WTC11 (cell line): ENCODE measurements at places on chromosomes 1 and 21.
A peak's percentile ranks its signal among the peaks of the same experiment; 100 is the strongest.

GRCh38 chr21:41953249-41953830 is 478 bp downstream of the C2CD2 start:
- H3K36me3 ChIP-seq = no peaks in the 10 kb centered on the region
- H3K27ac ChIP-seq = no peak overlapping the region
- peaks cover 37% of the 10 kb centered on the region for H3K4me1 ChIP-seq
- H3K4me3 ChIP-seq = peak overlapping the region; percentile 68
- H3K27me3 ChIP-seq = peaks cover 19% of the 10 kb centered on the region
- DNase-seq = peak; percentile 24

DNA sequence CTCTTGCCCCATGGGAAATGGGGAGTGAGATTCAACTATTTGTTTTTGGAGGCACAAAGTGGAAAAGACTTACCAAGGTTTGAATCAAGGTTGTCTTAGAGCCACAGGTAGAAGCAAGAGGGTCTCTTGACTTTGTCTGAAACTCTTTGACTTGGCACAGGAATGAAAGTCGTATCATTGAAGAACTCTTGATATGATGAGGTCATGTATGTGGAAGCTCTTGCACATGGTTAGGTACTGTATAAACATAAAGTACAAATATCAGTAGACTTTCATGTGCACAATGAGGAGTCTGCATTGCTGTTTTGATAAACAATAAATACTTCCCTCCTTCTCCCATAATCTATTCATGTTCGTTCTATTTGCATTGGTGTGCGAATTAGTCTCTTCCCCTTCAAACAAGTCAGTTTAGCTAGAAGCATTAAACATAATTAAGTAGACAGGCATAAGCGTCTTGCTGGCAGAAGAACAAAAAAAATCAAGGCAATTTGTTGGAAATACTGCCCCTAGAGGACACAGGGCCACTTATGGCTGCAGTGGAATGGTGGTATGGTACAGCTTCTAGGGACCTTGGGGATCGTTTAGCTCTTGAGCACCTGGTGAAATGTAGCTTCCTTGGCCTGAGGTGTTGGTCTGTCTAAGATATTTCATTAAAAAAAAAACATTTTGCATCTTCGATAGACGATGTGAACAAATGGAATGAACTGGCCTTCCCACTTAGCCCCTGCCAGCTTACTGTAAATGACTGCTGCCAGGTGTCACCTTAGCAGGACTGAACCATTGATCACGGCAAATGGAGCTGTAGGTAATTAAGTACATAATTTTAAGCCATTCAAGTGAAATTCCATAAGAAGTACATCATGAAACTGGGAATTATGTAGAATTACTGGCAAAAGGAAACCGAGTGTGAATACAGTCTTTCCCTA is 218.0 kb upstream of the GALNT2 start:
- no peak for DNase-seq
- H3K4me1 ChIP-seq = no peaks in the 10 kb centered on the region
- no peak overlapping the region for H3K4me3 ChIP-seq

- no peak for DNase-seq
- H3K4me1 ChIP-seq = peaks cover 60% of the 10 kb centered on the region
- H3K27me3 ChIP-seq = peaks cover 24% of the 10 kb centered on the region
Measured at GRCh38 chr1:181113059-181113641, 24.6 kb downstream of the IER5 start.

- peak overlapping the region; percentile 91 for H3K27ac ChIP-seq
- H3K4me1 ChIP-seq = peaks cover 38% of the 10 kb centered on the region
- H3K27me3 ChIP-seq = peaks cover 17% of the 10 kb centered on the region
- H3K4me3 ChIP-seq = peak overlapping the region; percentile 68
Measured at GRCh38 chr1:230427981-230428380, 1.8 kb upstream of the PGBD5 start.

DNA sequence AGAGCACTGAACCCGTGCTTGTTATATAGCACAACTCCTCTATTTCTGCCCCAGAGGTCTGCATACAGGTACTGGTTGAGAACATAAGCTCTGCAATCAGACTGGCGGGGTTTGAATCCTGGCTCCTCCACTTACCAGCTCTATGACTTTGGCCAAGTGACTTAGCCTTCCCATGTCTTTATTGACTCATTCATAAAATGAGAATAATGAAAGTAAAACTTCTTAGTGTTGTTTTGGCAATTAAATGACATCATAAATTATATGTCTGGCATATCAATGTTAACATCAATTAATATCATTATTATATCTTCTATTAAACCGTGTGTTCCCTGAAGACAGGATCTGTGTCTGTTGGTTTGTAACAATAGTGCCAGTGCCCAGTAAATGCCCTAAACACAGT is 4.3 kb downstream of the INKA2 start:
- H3K4me3 ChIP-seq = no peak overlapping the region
- H3K27ac ChIP-seq = no peak overlapping the region
- peaks cover 24% of the 10 kb centered on the region for H3K4me1 ChIP-seq
- DNase-seq = no peak
- no peaks in the 10 kb centered on the region for H3K27me3 ChIP-seq

- peaks cover 70% of the 10 kb centered on the region for H3K36me3 ChIP-seq
- DNase-seq = no peak
- H3K27ac ChIP-seq = no peak overlapping the region
Measured at GRCh38 chr1:212769459-212770167, 22.0 kb downstream of the NSL1 start.

GRCh38 chr1:16152481-16153087 is 3.3 kb downstream of the EPHA2 start:
- peak overlapping the region; percentile 82 for H3K27ac ChIP-seq
- peak overlapping the region; percentile 86 for H3K4me3 ChIP-seq
- H3K27me3 ChIP-seq = no peaks in the 10 kb centered on the region
- H3K36me3 ChIP-seq = peaks cover 21% of the 10 kb centered on the region
- H3K4me1 ChIP-seq = peaks cover 53% of the 10 kb centered on the region

DNA sequence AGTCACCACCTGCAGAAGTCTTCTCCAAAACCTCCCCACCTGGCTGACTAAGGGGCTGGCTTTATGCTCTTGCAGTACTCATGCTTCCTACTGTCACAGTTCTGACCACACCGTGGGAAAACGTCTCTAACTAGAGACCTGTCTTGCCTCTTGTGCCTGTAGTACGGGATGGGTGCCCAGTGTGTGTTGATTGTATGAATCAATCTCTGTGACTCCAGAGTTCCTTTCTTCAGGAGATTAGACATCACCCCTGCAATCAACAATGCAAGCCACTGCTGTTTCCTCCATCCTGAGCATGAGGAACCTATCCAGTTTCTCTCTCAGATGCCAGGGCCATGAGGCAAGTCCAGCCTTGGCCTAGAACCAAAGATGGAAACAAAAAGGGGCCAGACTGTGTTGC is 64.1 kb downstream of the LRRN2 start:
- no peaks in the 10 kb centered on the region for H3K36me3 ChIP-seq
- H3K27me3 ChIP-seq = no peaks in the 10 kb centered on the region; the same call in 1 of the 2 replicates
- DNase-seq = no peak
- H3K4me3 ChIP-seq = no peak overlapping the region
- no peak overlapping the region for H3K27ac ChIP-seq

DNA sequence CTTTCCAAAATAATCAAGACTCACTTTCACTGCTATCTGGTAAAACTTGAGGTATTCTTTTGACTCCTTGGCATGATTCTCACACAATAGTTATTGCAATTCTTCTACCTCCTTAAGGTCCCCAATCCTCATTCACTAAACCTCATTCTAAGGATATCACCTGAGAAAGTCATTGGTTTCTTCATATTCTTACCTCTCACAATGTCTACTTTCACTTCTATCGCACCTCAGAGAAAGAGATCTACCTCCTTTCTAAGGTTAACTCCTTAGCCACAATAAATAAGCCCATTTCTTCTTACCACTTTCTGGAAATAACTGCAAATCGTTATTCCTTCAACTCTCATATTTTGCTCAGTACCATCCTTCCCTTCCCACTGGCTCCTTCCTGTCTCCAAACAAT is 18.7 kb downstream of the HNRNPR start:
- H3K27me3 ChIP-seq = no peaks in the 10 kb centered on the region
- H3K4me1 ChIP-seq = no peaks in the 10 kb centered on the region
- peaks cover 58% of the 10 kb centered on the region for H3K36me3 ChIP-seq
- H3K27ac ChIP-seq = peak overlapping the region; percentile 6; the same call in 1 of the 2 replicates
- no peak for DNase-seq
- no peak overlapping the region for H3K4me3 ChIP-seq

DNA sequence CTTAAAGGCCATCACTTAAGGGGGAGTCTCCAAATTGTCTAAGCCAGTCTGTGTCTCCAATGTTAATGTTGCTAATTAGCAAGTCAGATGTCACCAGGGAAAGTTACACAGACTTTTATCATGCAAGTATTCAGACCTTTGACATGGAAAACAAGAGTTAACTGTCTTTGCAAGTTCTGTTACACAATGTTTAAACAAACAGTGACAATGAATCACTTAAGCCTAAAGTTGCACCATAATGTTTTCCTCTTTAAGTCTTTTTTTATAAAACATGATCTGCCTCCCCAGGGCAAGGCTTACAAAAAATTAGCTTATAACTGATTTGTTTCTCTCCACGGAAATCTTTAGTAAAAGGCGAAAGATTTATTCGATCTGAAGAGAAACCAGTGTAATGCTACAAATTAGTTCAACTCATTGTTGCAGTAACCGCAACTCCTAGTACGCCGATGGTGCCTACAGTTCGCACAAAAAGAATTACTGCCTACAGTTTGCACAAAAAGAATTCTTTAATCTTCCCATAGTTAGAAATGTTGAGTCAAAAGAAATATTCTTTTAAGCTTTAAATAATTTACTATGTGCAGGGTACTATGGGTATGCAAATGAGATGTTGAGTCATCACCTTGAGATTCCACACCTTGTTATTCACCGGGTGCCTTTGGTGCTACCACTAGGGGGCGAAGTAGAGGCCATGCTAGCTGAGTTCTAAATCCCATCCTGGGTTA is 45.3 kb downstream of the HHAT start:
- peak overlapping the region; percentile 52 for H3K4me3 ChIP-seq
- H3K27me3 ChIP-seq = peaks cover 46% of the 10 kb centered on the region
- peak overlapping the region; percentile 98 for H3K27ac ChIP-seq
- H3K36me3 ChIP-seq = no peaks in the 10 kb centered on the region
- H3K4me1 ChIP-seq = peaks cover 55% of the 10 kb centered on the region

DNA sequence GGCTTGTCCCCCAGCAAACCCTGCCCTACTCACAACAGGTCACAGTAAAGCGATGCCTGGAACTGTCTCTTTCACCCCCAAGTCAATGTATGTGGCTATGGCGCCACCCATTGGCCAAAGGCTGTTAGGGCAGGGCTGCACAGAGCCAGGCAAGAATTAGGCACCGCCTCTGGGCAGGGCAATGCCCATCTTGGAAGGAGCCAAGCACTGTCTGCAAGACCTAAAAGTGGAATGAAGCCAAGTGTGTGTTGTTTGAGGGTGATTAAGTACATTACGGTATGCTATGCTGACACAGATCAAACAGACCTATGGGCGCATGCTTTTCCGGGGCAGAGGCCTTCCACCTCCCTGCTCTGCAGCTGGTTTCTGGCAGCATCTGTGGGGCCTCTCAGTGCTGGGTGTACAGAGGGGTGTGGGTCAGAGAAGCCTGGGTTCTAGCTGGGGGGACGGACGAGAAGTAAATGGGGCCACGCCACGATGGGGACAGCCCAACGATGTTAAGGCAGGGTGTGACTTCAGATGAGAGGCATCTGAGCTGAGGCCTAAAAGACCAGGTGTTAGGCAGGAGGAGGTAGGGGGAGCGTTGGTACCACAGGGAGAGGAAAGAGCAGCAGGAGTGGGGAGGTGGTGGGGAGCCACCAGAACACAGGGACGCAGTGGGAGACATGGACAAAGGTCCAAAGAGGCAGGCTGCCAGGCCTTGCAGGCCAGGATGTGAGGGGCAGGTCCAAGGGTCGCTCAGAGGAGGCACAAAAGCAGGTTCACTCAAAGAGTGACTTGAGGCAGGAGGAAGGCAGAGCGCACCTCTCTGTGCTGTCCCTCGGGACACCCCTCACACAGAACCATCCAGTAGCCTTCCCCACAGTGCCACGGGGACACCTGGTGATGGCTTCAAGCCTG is 49.8 kb downstream of the ACOT7 start:
- H3K4me1 ChIP-seq = peaks cover 14% of the 10 kb centered on the region
- H3K27me3 ChIP-seq = no peaks in the 10 kb centered on the region
- H3K36me3 ChIP-seq = no peaks in the 10 kb centered on the region
- no peak overlapping the region for H3K4me3 ChIP-seq

DNA sequence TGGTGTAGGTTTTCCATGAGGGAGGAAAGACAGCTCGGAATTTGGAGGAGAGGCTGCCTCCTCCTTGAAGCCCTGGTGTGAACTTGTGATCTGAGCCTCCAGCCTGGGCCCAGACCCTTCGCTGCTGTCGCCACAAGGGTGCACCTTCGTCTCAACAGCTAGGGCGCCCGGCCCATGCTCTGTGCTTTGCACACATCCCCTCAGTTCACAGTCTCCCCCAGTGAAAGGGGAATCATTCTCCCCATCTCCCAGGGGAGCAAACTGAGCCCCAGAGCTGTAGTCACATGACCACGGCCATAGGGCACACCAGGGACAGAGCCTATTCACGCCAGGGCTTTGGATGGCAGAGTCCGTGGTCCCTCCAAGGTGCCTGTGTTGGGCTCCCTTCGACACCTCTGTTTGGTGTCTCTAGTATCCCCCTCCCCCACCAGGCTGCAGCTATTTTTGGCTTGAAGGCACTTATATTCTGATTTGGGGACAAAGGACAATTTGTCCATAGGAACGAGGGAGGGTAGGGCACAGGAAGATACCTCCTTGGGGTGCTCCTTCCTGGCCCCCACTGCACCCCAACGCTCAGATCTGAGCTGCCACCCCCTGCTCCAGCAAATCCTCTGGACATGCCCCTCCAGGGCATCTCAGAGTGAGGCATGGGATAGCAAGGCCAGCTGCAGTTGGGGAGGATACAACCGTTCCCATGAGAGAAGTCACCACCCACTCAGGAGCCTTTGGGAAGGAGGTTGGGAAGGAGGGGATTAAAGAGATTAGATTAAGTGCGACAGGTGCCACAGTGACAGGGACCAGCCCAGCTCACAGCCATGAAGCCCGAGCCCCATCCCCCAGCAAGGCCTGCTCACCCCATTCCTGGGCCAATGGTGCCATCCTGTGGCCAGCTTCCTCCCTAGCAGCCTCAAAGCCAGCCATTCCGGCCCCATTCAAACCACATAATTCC is 15.7 kb downstream of the MATN1 start:
- peaks cover 2% of the 10 kb centered on the region; the same call in 1 of the 2 replicates for H3K27me3 ChIP-seq
- DNase-seq = peak; percentile 88
- H3K4me1 ChIP-seq = peaks cover 3% of the 10 kb centered on the region; the same call in 1 of the 2 replicates
- H3K36me3 ChIP-seq = no peaks in the 10 kb centered on the region
- H3K4me3 ChIP-seq = no peak overlapping the region

GRCh38 chr1:161491472-161491871 is 13.8 kb upstream of the FCGR2A start:
- DNase-seq = no peak
- peaks cover 8% of the 10 kb centered on the region for H3K4me1 ChIP-seq
- no peak overlapping the region for H3K4me3 ChIP-seq
- no peak overlapping the region for H3K27ac ChIP-seq
- peaks cover 18% of the 10 kb centered on the region for H3K27me3 ChIP-seq
